ENCODE measurements at places on chromosomes 16 and 17. TPM values are rescaled to one million over a fixed set of nuclear protein-coding genes. Genes with fewer than 3 reads are reported as not detected.

GRCh38 chr16:67246756-67247191 lies 507 bp downstream of the FHOD1 start:
- no peak for DNase-seq

Gene OTOP2
- not detected for total RNA-seq

Gene PIEZO1
- 246 TPM for total RNA-seq

DNA sequence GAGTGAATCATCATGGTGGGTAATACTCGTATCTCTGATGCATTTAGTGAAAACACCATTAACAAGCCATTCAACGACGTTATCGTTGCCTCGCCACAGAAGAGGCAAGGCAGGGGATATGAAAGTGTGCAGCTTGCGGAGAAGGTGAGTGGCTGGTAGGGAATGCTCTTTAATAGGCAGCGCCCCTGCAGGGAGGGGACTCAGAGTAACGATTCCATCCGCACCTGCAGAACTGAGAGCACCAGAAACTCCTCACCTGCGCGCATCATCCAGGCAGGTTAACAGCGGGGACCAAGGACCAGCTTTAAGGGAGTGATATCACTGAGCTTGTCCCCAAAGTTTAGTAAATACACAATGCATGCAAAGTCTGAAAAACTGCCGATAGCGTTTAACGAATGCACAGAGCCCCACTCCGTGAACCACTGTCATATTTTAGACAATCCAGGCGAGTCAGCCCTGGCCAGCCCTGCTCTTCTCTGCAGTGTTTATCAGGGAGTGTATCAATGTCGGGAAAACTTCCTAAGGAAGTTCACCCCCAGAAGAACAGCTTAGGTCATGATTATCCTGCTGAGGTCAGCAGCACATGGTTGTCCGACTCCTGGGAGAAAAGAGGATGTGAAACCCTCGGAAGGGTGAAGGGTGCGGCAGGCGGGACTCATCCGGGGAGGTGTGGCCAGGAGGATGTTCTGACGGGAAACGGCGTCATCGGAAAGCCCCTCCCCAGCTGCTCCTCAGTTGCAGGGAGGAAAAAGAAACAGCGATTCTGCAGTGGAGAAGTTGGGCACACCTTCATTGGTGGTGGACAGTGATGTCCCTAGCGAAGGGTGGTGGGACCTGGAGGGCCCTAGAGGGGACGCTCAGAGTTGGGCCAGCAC lies 68.5 kb upstream of the DNAH17 start:
- no peak for DNase-seq

GRCh38 chr17:57715981-57716380 lies 29.1 kb downstream of the CCDC182 start:
- DNase-seq, result no peak

- DNase-seq, result no peak
Measured at GRCh38 chr17:3681057-3681456, 12.4 kb downstream of the EMC6 start.

DNA sequence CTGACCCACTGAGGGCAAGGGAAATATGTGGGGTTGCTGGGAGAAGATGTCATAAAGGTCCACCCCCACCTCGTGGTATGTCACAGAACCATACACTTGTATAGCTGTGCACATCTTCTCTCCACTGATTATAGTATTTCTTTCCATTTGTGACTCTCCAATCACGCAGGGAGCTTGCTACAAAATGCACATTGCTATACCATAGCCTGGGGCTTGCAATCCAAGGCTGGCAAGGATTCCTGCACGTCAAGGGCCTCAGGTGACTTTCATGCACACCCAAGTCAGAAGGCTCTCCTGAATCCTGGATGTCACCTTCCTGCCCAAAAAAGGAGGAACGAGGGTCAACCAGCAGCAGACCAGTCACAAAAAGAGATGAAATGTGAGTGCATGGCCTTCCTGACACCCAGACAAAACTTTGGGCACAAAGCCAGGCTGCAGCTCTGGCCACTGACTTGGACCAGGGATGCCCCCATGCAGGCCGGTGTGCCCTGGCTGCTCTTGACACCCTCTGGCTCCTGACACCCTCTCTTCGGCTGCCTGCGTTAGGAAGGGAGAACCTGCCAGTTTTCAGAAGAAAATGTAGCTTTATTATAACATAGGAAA lies 12.1 kb downstream of the TBC1D26 start:
- DNase-seq, result no peak

Gene RSKR
- 4.3 TPM for total RNA-seq

Gene NHERF2
- total RNA-seq, result 29.9 TPM

Gene FBXW10
- total RNA-seq, result not detected

DNA sequence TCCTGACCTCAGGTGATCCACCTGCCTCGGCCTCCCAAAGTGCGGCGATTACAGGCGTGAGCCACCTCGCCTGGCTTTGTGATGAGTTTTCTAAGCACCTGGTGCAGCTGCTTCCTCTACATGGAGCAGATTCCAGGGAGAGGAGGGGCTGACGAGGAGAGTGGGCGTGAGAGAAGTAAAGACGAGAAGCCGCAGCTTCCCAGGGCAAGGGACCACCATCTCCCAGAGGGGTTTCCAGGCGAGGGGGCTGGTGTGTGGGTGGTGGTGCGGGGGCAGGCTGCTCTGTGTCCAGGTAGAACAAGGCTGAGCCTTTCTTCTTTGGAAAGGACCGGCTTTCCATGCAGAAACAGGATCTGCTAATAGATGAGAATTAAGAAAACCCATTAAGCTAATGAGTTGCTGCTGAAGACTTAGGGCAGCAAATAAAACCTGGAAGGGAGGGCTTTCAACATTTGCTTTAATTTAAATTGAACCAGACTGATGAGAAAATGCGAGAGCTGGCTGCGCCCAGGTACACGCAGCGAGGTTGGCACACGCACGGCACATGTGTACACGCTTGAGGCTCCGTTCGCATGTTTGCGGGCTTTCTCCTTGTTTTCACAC lies 236.7 kb downstream of the RBFOX3 start:
- DNase-seq, result no peak

- DNase-seq, result no peak
Measured at GRCh38 chr17:42623732-42624596, 14.5 kb downstream of the TUBG1 start.

- DNase-seq, result no peak
Measured at GRCh38 chr16:27174007-27174406, 29.3 kb upstream of the KDM8 start.

DNA sequence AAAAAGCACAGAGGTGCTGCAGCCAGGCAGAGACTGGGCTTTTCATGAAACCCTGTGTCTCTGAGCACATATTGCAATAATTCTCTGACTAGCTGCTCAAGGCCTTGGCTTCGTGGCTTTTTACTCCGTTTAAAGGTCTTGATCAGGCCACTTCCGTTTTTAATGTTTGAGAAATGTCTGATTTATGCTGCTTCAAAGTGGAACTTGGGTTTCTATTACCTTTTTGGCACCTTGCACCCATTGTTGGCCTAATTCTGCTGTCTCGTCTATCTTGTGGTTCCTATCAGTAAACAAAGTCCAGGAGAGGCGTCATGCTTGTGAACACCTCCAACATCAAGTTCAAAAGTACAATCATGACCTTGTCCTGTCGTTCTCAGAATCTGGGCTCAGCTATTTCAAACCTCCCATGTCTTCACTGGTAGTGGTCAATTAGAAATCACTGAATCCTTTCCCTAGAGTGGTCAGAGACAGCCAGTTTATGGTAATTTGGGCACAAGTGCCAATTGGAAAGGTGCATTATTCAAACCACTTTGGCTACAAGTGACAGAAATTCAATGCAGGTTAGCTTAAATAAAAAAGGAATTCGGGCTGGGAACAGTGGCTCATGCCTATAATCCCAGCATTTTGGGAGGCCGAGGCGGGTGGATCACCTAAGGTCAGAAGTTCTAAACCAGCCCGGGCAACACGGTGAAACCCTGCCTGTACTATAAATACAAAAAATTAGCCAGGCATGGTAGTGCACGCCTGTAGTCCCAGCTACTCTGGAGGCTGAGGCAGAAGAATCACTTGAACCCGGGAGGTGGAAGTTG lies 33.3 kb upstream of the METTL9 start:
- DNase-seq, result no peak

- DNase-seq, result no peak
Measured at GRCh38 chr16:84068041-84068440, 25.4 kb upstream of the SLC38A8 start.

GRCh38 chr17:8125947-8126490 lies 2.1 kb upstream of the HES7 start:
- DNase-seq, result no peak

DNA sequence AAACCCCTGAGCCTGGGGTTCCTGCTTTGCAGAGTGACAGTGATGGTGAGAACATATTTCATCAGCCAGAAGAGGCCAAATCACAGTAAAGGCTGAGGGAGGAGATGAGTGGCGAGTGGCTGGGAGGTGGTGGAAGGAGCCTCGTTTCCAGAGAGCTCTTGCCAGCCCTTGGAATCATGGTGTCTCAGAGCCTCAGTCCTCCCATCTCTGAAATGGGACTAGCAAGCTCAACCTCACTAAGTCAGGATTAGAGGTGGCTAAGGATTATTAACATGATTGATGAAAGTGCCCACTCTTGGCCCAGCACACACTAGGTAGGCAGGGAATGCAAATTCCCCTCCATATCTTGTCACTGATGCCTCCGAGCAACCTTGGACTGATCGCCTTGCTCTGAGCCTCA lies 43.0 kb downstream of the IL4R start:
- no peak for DNase-seq

GRCh38 chr17:9929871-9930270 lies 24.8 kb upstream of the RCVRN start:
- DNase-seq, result no peak

- DNase-seq, result no peak
Measured at GRCh38 chr17:59641799-59642484, 22.2 kb downstream of the CLTC start.

- DNase-seq, result no peak
Measured at GRCh38 chr17:7563115-7563869, 1.6 kb downstream of the SENP3 start.

Gene TNFRSF17
- total RNA-seq, result not detected

Gene TMEM204
- total RNA-seq, result not detected

DNA sequence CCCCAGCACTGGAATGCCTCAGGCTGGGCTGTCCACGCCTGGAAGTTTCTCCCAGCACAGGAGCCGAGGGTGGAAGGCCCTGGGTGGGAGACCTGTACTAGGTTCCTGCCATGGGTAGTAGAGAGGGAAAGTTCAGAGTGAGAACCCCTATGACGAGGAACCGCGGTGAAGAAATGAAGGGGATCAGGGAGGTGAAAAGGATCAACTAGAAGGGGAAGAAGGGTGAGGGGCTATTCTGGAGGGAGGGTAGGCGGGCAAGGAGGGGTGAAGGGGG lies 5.4 kb downstream of the HIC1 start:
- no peak for DNase-seq

GRCh38 chr17:8326511-8327302 lies 12.9 kb upstream of the ODF4 start:
- no peak for DNase-seq

DNA sequence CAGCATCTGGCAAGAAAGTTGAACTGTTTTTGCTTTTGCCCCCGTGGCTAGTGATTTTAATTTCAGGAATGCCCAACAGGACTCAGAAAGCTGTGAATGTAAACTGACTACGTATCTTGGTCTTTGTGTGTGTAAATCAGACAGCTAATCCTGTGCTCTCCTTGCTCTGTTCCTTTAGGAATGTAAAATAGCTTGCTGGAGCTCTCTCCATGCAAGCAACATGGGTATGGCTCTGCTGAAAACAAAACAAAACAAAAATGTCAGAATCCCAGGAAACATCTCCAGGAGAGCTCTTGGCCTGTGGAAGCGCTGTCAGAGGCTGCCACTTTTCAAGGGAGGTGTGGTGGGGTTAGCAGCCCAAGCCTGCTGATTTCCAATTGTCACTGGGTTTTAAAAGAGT lies 161.8 kb upstream of the NOG start:
- DNase-seq, result no peak

GRCh38 chr16:81680444-81681275 lies 98.4 kb upstream of the PLCG2 start:
- DNase-seq, result no peak

DNA sequence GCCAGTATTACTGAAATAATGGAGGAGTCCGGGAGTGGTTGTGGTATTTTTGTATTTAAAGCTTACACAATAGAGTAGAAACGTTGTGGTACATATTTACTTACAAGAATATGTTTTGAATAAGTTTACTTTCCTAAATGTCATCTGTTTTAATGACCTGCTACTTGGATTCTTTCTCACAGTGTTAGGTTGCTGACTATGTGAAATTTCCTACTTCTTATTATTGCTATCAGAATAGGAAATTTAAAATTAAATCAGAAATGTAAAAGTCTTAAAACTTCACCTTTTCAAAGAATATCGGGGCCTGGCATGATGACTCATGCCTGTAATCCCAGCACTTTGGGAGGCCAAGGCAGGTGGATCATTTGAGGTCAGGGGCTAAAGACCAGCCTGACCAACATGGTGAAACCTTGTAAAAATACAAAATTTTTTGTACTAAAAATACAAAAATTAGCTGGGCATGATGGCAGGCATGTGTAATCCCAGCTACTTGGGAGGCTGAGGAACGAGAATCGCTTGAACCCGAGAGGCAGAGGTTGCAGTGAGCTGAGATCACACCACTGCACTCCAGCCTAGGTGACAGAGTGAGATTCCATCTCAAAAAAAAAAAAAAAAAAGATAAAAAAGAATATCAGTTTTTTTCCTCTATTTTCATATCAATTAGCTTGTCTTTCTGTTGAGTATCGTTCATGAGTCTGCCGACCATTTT lies 77.8 kb downstream of the VMP1 start:
- DNase-seq, result no peak

Gene NOTUM
- not detected for total RNA-seq

DNA sequence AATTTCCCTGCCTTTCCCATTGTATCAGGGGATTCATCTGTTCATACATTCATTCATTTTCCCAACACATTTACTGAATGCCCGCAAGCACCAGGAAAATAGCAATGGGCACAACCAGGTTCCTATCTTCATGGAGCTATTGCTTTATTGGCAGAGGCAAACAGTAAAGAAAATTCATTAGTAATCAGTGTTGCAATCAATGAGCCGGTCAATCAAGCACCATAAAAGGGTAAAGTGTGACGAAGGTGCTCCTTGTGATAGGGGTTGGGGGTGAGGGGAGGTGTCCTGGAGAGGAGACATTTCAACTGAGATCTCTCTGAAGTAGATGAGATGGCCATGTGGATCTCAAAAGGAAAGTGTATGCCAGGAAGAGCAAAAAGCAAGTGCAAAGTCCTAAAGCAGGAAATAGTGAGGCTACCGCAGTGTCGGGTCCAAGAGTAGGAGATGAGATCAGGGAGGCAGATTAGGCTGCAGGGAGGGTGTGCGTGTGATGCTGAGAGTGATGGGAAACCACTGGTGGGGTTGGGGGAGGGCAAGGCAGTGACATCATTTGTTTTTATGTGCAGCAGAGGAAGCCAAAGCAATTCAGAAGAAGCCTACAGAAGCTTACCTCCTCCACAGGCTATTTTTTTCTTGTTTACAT lies 28.4 kb downstream of the CDH13 start:
- peak; percentile 72 for DNase-seq

GRCh38 chr17:78051186-78051972 lies 77.2 kb downstream of the TMC6 start:
- DNase-seq, result no peak

- DNase-seq, result no peak
Measured at GRCh38 chr16:78770353-78771091, 671.1 kb downstream of the WWOX start.

- DNase-seq, result no peak
Measured at GRCh38 chr16:79047337-79047736, 553.2 kb downstream of the MAF start.

Measured in epithelial cell of proximal tubule (primary cell).